ENCODE measurements at places on chromosomes 1 and 21. TPM values are rescaled to one million over a fixed set of nuclear protein-coding genes. Genes with fewer than 3 reads are reported as not detected.
A peak's percentile ranks its signal among the peaks of the same experiment; 100 is the strongest.

Gene SPRR2B
- not detected for total RNA-seq

Gene MTMR11
- total RNA-seq: 2.5 TPM

Gene OLFML3
- total RNA-seq: 11.8 TPM

Gene SHISAL2A
- total RNA-seq: 0.10 TPM

Gene SLC35A3
- total RNA-seq: 9.4 TPM

Gene NHLH1
- total RNA-seq: 0.12 TPM

Gene PADI4
- 0.87 TPM for total RNA-seq

Gene CD58
- 17.2 TPM for total RNA-seq

Gene WNT3A
- not detected for total RNA-seq

Gene HSF2BP
- not detected for total RNA-seq

Gene RBP7
- total RNA-seq: 18.7 TPM

Gene C2CD4D
- total RNA-seq: not detected

Gene CCDC30
- 0.85 TPM for total RNA-seq

Gene EFCAB7
- total RNA-seq: 9.2 TPM

- DNase-seq: no peak
Measured at GRCh38 chr1:198186916-198187580, 30.2 kb downstream of the NEK7 start.

GRCh38 chr21:16590186-16590585 is 860.4 kb downstream of the USP25 start:
- DNase-seq: no peak

GRCh38 chr1:112209493-112209892 is 186.5 kb upstream of the CTTNBP2NL start:
- DNase-seq: no peak

- no peak for DNase-seq
Measured at GRCh38 chr1:232066521-232066920, 439.9 kb downstream of the DISC1 start.

DNA sequence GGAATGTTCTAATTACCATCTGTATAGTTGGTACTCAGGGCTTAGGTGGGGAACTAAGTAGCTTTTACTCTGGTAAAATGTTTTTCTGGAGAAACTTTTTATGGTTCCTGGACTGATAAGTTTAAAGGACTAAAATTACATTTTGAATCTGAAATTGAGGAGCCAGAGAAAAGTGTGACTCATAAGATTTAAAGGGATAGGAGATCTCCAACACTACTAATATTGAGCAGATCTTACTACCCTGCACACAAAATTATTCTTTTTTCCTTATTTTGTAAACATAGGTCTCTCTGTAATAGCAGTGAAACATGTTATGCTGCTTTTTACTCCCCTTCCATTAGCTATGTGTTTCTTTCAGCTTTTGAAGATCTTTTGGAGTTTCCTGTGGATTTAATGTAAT is 32.5 kb downstream of the MTF2 start:
- DNase-seq: no peak

- no peak for DNase-seq
Measured at GRCh38 chr1:158150523-158150922, 30.2 kb upstream of the CD1D start.

DNA sequence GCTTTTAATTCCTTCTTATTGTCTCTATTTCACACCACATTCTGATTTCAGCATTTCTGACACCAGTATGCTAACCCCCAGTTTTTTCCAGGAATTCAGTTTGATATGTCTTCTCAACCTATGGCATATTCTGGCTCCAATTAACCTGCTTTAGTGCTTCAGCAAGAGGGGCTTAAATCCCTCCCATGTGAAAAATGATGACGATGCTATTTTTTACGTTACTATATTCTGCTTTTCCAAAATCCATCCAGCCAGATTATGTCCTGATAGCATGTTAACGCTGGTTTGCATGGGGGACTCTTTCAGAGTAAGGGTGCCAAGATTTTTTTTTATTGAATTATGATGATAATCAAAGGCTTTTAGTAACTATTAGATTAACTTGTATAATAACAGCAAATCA is 163.3 kb upstream of the ADAMTS5 start:
- no peak for DNase-seq

DNA sequence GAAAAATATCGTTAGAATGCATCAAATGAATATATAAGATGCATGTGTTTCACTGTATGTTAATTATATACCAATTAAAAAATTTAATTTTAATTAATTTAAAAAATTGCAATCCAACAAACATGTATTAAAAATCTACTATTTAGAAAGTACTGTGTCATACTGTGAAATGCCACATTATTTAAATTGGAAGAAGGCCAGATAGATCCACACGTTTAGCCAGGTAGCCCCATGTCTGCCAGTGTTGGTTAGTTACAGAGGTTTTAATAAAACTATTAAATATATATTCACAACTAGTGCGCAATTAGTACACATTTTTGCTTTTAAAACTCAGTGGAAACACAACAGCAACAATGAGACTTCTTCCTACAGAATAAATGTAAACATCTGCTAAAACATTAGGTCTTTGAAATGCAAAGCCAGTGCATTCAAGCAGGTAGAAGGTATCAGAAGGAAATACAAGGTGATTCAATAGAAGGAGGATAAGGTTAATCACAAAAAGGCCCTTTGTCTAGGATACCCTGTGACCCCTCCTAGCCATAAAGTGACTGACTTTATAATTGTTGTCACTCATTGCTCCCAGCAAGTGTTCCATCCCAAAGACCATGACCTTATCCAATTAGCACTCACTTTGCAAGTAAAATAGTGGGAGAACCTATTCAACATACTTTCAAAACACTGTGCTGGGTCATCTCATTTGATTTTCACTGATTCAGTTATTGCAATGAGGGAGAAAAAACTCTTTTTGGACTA is 211.5 kb downstream of the TTLL7 start:
- no peak for DNase-seq

DNA sequence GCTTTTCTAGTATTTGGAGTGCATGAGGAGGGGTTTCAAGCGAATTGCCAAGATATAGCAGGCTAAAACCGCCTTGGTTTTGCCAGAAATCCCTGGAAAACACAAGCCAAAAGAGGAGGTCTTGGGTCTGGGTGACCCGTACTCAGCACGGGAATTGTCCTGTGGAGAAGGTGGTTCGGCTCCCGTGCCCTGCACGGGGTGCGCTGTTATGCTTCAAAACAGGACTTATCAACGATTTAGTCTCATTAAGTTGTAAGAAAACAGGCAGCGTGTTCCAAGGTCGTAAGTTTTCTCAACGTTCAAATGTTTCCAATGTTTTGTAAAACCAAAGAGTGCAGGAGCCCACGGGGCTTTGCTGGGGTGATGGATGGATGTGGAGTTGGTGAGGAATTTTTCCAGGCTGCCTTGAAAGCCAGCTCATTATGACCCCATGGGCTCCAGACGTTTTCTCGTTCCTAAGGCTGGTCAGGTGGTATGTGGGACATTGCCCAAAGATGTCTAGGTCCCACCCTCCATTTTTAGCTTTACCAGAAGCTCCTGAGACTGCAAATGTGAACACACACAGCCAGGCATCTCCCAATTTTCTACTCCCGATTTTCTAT is 75.4 kb upstream of the CLDN14 start:
- DNase-seq: no peak

DNA sequence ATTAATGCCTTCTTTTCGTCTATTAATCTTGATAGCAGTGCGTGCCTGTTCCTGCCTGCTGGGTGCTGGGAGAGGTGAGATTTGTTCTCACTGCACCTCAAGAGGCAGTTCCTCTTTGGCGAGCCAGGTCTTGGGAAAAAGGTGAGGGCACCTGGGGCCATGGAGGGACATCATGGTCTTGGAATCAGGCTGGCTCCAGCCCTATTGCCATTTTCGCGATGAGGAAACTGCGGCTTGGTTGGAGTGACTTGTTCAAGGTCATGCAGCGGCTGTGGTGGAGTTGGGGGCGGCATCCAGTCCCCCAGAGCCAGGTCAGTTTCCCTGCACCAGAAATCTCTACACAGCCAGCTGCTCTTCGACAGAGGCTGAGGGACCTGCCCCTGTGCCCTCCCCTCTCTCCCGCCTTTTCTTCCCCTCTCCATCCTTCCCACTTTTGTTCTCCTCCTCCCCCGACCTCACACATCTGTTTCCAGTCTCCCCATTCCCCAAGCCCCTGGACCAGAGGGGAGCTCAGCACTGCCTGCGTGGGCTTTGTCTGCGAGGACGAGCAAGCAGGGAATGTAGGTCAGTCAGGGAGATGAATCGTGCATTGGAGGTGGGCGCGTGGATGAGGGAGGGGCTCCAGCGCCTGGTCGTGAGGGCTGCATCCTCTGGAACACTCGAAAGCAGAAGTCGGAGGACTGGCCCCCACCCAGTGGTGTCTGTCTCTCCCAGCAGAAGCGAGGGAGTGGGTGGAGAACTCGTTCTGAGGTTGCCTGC is 135.1 kb downstream of the ACTL8 start:
- DNase-seq: no peak

- no peak for DNase-seq
Measured at GRCh38 chr1:174225499-174226204, 66.3 kb downstream of the RABGAP1L start.

GRCh38 chr1:109399326-109399957 is 1.7 kb upstream of the SORT1 start:
- DNase-seq: peak; percentile 48

DNA sequence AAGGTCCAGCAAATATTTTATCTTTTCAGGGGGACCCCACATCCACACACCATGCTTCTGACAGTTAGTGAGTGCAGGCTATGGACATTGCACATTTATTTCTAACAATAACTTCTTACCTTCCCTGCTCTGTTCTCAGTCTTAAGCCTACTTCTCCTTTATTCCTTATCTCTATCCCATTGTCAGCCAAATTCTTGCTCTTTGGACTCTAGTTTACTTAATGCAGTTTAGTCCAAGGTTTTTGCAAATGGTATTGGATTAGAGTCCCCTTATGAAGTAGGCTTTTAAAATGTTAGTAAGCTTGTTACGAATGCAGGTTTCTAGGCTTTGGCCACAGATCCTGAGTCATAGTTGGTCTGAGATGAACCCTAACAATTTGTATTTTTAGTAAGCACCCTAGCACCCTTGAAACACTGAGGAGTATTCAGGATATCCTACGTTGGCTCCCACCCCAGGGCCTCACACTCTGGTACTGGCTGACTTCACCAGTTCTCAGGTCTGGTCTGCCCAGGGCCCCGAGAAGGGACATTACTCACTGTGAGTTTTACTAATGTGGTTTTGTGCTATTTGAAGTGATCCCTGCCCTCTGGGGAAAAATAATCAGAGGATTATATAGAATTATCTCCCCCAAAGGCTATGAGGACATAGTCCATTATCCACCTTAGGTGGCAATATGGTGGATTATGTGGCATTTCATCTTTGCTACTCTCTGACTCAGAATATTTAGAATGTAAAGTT is 239.5 kb downstream of the TGFB2 start:
- no peak for DNase-seq

- DNase-seq: peak; percentile 15
Measured at GRCh38 chr1:62082456-62083363, 111.9 kb upstream of the L1TD1 start.

DNA sequence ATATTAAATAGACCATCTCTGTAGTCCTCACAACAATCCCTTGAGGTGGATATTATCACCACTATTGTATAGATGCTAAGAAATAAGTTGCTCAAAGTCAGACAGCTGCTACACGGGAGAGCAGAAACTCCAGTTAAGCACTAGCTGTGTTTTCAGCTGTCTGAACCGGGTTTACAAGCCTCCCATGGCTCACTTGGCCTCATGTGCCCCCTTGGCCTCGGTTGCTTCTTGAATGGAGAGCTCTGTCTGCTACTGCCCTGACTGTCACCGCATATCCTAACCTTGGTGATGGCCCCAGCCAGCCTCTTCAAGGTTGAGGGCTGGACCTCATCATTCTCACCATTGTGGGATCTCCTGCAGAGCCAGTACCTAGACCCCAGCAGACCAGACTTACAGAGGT is 123.4 kb downstream of the AK5 start:
- DNase-seq: no peak

- no peak for DNase-seq
Measured at GRCh38 chr1:196774603-196775002, at the start of gene CFHR3. Gene CFHR3, plus strand, starts transcription at chr1:196774840. Its CDS starts 47 bp downstream, at chr1:196774887.

DNA sequence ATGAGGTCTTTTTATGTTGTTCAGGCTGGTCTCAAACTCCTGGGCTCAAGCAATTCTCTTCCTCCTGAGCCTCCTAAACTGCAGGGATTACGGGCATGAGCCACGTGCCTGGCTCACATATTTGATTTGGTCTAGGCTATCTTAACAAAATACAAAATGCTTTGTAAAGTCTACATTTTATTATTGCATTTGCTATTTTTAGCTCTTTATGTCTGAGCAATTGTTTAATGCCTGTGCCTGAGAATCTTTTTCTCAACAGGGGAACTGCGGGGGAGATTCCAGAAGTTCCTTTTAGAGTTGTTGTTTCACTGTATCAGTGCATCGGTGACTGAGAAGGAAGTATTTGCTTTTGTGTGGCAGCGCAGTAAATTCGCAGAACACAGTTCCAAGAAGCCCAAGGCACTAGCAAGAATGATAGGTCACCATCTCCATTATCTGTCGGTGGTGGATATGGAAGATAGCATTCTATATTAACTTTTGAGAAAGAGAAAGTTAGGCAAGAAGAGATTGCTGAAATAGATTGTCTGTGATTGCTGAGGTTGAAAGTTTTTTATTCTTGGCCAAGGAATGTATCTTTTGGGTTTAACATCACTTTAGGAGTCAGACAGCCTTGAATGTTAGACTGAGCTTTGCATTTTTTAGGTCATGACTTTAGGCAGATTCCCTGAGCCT is 167.3 kb downstream of the PDE4B start:
- no peak for DNase-seq

- no peak for DNase-seq
Measured at GRCh38 chr21:30874526-30874925, 6.9 kb downstream of the KRTAP11-1 start.

DNA sequence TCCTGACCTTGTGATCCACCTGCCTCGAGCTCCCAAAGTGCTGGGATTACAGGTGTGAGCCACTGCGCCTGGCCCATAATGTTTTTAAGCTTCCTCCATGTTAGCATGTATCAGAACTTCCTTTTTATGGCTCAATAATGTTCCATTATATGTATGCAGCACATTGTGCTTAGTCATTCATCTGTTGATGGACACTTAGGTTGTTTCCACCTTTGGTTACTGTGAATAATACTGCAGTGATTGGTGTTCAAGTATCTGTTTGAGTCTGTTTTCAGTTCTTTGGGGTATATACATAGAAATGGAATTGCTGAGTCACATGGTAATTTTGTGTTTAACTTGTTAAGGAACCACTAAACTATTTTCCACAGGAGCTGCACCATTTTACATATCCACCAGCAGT is 17.7 kb downstream of the CMPK1 start:
- no peak for DNase-seq

DNA sequence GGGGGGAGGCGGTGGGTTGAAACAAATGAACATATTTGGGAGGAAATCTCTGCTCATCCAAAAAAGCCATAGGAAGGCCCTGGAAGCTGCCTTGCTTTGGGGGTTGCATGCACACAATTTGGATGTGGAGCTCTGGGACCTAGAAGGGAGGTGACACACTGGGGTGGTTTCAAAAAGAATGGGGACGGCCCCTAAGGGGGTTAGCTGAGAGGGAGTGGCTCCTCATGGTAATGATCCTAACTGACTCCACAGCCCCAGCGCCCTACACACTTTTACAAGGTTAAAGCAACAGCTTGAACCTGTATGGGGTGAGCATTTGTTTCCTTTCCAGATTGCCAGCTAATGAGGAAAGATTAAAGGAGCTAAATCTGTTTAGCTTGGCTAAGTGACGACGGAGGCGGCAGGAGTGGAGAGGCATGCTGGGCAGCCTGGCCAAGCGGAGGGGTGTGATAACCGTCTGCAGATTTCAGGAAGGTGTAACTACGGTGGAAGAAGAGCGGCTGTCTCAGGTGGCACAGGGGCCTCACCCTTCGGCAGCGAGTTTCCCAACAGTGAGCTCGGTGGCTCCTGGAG is 107.3 kb downstream of the RNF220 start:
- no peak for DNase-seq

All from heart right ventricle (tissue), 16 donors.